ENCODE measurements at places on chromosomes 3 and 15. TPM values are rescaled to one million over a fixed set of nuclear protein-coding genes. Genes with fewer than 3 reads are reported as not detected.

Gene TMEM43
- total RNA-seq = 30.8 TPM

DNA sequence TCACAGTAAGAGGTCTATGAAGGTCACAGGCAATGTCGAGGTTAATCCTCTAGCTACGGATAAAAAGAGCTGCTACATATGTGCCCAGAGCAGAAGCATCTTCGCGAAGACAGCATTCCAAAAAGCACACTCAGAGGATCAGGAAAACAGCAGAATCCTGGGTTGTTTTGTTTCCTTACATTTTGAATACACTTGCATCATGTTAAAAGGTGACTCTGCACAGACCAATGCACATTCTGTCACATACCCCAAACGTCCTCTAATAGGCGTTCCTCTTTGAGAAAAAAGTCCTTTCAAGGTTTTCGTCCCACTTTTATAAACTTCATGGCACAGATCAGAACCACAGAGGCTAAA, 52.7 kb downstream of the VGLL4 start:
- no peaks in the 10 kb centered on the region for H3K36me3 ChIP-seq
- no peaks in the 10 kb centered on the region for H3K27me3 ChIP-seq
- no peak overlapping the region for H3K4me3 ChIP-seq
- DNase-seq = no peak
- H3K4me1 ChIP-seq = peaks cover 25% of the 10 kb centered on the region
- H3K27ac ChIP-seq = peak overlapping the region; percentile 77

- H3K27me3 ChIP-seq = peaks cover 63% of the 10 kb centered on the region
- H3K4me1 ChIP-seq = peaks cover 4% of the 10 kb centered on the region
- H3K36me3 ChIP-seq = no peaks in the 10 kb centered on the region
- H3K4me3 ChIP-seq = no peak overlapping the region
- no peak overlapping the region for H3K27ac ChIP-seq
Measured at GRCh38 chr15:36966708-36967107, 133.6 kb downstream of the MEIS2 start.

DNA sequence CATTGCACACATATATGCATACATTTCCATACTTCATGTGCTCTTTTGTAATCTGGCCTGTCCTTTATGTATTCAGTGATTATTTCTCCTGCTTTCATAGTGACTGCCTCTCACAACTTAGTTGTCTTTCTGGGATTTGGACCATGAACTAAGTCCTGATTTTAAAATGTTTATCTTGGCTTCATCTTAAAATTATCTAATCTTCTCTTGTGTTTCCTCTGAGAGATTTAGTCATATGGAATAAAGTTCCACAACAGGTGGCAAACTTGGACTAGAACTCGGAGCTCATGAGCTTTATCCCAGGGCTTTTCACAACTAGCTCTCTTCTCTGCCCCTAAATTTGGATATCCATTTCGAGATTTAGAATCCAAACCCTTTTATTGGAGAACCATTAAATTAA, 44.3 kb downstream of the U2SURP start:
- H3K4me3 ChIP-seq = no peak overlapping the region
- no peak overlapping the region for H3K27ac ChIP-seq
- no peaks in the 10 kb centered on the region for H3K27me3 ChIP-seq
- no peaks in the 10 kb centered on the region for H3K4me1 ChIP-seq
- no peak for DNase-seq
